Common myeloid progenitor, CD34-positive (primary cell): ENCODE measurements at places on chromosomes 3 and 15.

- no peak for DNase-seq
Measured at GRCh38 chr3:65194047-65194714, 506.4 kb upstream of the ADAMTS9 start.

- no peak for DNase-seq
Measured at GRCh38 chr3:43932921-43933320, 242.2 kb downstream of the ABHD5 start.

DNA sequence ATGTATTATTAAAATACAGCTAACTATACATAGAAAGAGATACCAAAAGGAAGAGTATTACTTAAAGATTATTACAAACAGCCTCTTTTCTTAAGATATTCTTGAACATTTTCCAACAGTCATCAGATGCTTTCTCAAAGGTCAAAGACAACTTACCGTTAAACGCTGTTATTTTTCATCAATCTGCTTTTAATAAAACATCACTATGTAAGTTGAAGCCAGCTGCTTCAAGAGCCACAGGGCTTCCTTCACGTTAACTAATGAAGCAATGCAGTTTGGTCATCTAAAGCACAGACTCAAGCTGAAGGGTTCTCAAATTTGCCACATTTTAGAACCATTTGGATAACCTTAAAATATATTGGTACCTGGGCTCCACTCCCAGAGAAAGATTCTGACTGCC is 578.8 kb downstream of the ROBO2 start:
- no peak for DNase-seq

GRCh38 chr3:181782306-181782954 is 70.7 kb downstream of the SOX2 start:
- DNase-seq: no peak

GRCh38 chr3:129606636-129607390 is at the start of gene PLXND1:
PLXND1 (minus strand) TSS chr3:129606676; CDS start chr3:129606639, 37 bp downstream.
- peak; percentile 65 for DNase-seq

DNA sequence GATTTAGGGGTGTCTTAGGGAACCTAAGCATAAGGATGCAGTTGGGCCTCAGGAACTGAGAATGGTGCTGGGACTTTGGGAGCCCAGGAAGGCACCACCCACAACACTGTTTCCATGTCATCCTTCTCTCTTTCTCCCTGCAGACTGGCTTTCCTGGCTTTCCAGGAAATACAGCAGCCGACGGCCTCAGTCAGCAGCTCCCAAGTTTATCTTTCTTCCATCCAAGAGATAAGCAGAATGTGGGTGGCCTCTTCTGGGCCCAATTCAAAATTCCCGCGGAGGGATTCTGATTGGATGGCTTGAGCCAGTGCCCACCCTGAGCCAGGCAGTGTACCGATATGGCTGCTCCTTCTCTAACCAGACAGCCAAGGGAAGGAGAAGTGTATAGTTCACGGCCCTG is 4.5 kb upstream of the CLN6 start:
- no peak for DNase-seq

DNA sequence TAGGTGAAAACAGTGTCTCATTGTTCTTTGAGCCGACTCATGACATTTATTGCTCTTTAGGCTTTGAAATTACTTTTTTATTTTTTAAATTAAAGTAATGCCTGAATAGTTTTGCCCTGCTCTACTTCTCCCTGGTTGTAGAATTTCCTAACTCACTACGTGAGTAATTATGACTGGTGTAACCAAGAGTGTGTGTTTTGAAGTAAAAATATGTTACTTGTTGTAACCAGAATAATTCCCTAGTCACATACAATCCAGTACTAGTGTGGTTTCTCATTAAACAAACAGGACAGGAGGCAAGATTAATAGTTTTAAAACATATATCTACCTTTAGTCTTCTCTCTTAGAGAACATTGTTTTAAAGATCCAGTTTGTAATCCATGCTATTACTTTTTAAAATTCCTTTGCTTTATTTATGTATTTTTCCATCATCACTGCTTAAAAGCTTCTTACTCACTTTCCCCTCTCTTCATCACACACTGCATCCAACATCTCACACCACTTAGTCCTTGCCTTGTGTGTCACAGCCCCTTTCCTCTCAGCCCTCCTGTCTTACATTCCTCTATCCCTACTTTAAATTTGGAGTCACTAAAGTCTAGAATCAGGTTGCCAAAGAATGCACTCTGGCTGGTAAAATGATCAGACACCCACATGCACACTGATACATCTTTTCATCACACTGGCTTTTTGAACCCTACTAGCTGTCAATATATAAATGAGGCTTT is 219.7 kb downstream of the WNT5A start:
- no peak for DNase-seq

- DNase-seq: no peak
Measured at GRCh38 chr15:57537488-57538264, 54.0 kb upstream of the MYZAP start.

- no peak for DNase-seq
Measured at GRCh38 chr15:60720493-60721256, 241.7 kb upstream of the ICE2 start.

GRCh38 chr15:65056868-65057548 is 10.8 kb downstream of the RASL12 start:
- no peak for DNase-seq
